ENCODE measurements at places on chromosomes 3 and 15.

GRCh38 chr15:70264014-70264582 lies 166.4 kb upstream of the TLE3 start:
- peak; percentile 82 for DNase-seq

- DNase-seq, result no peak
Observed at GRCh38 chr15:67521783-67522568, 1.0 kb downstream of the C15orf61 start.

GRCh38 chr3:45226206-45226915 lies at the start of gene TMEM158:
Gene TMEM158, minus strand, starts transcription at chr3:45226287. Its CDS starts 260 bp downstream, at chr3:45226027.
- DNase-seq, result peak; percentile 89

DNA sequence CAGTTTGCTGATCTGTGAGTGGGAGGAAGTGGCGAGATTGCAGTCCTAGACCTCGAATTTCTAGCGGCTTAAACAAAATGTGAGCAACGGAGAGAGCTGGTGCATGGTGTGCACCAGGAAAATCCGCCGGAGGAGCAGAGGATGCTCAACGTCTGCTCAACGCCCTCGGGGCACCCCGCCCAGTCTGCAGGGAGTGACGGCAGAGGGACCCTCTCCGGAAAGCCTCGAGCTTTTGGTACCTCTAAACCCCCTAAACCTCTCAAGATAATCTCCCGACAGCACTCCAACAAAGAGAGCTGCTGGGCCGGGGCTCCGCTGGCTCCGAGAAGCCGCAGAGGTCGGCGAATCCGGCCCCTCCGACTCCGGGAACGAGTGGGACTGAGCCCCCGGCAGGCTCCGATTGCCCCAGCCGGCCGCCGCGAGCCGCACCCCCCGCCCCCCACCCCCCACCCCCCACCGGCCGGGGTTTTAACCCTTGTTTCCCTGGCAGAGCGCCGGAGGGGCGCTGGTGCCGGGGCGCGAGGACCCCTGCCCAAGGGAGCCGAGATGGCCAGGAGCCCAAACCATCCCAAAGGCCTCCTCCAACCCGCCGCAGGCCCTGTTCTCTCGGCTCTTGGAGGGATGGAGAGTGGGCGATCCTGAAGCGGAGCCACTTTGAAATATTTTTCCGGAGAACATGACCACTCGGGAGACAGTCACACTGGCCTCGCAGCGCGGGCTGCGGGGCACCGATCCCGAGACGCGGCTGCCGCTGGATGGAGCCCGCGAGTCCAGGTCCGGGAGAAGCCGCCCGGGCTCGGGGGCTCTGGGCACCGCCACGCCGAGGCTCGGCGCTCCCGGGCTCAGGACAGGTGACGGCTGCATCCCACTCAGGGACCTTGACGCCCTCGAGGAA lies 1.5 kb downstream of the MEGF11 start:
- no peak for DNase-seq

GRCh38 chr3:124570232-124570631 lies 160.0 kb upstream of the UMPS start:
- DNase-seq, result no peak

GRCh38 chr3:5202222-5202621 lies 14.7 kb downstream of the EDEM1 start:
- no peak for DNase-seq

GRCh38 chr3:22939349-22939748 lies 263.8 kb upstream of the UBE2E2 start:
- DNase-seq, result no peak

DNA sequence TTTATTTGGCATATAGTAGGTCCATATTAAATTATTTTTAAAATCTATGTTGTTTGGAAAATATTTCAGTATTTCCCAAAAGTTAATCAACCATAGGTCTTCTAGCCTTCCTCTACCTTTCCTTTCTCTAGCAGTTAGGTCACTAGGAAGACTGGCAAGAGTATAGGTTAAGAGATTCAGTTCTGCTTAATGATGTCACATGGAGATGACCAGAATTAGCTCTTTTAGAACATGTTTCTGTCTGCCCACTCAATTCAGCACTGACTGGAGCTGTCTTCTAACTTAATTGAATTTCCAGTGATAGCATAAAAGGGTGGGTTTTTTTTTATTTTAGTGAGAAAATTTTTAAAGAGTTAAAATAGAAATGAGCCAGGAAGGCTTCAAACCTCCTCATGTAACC lies 23.8 kb upstream of the ZBED2 start:
- no peak for DNase-seq

DNA sequence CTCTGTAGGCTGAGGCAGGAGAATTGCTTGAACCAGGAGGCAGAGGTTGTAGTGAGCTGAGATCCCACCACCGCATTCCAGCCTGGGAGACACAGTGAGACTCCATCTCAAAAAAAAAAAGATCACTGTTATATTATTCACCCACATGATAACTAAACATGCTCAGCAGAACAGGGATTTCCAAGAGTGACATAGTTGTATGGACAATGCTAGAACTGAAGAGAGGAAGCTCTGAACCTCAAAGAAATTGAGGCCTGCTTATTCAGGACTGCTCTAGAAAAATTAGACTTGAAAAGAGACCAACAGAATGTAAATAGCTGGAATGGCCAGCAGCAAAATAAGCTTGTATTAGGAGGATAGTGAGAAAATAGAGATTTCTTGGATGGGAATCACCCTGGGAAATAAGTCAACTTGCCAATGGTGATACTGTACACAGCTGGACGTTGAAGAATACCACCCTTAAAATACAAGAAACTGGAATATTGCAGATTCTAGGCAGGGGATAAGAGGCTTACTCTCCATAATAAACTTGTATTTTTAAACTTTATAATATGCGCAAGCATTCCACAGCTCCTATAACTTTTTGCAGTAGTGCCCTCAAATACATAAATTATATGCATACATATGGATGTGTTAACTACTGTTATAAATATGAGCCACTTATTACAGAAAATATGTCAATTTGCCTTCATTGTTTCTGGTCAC lies 28.2 kb downstream of the PIK3CB start:
- DNase-seq, result no peak

GRCh38 chr3:17055374-17056276 lies 170.9 kb downstream of the PLCL2 start:
- no peak for DNase-seq

GRCh38 chr3:149727656-149728055 lies 24.6 kb downstream of the COMMD2 start:
- DNase-seq, result no peak

GRCh38 chr3:14829811-14830210 lies 11.0 kb downstream of the FGD5 start:
- no peak for DNase-seq

Measured in uterus (tissue), 4 donors.